AG04449 (cell line): ENCODE measurements at places on chromosomes 3 and 15.

GRCh38 chr3:126956361-126956760, 26.6 kb upstream of the PLXNA1 start:
- no peak for DNase-seq

GRCh38 chr3:177195242-177195991, 1.9 kb downstream of the TBL1XR1 start:
- DNase-seq = no peak

DNA sequence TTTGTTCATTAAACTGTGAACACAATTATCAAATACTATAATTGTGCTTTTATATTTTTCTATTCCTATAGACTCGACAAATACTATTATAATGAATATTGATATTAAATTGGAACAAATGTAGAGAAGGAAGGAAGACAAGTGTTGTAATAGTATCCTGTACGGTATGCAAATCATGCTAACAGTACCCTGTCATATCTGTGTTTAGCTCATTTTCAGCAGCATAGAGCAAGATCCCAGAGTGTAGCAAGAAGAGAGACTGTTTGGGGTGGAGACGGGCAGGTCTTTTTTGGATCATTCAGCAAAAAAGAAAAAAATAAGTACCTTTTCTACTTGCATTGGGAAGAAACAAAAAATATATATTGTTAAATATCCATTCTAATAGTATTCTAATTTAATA, 224.1 kb downstream of the TPRG1 start:
- no peak for DNase-seq

- DNase-seq = no peak
Measured at GRCh38 chr15:41429003-41429890, 12.4 kb downstream of the RTF1 start.

- no peak for DNase-seq
Measured at GRCh38 chr3:31758322-31758965, 222.6 kb downstream of the OSBPL10 start.
